GM03348 (cell line): ENCODE measurements at places on chromosomes 2 and 18.

DNA sequence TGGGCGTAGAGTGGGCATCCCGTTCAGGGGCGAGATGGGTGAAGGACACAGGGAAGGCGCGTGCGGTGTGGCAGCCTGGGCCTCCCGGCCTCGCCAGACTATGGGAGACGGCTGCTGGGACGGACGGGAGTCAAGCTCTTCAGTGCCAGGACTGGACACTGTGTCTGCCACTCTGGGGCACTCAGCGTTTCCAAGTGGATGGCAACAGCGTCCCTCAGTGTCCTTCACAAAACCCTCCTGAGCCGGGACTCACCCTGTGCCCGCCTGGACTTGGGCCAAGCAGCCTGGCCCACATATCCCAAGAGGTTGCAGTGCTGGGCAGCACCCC is 16.3 kb upstream of the BOK start:
- DNase-seq, result peak; percentile 3

- no peak for DNase-seq
These were observed 86.2 kb downstream of the UPP2 start for GRCh38 chr2:158187908-158188307.

- DNase-seq, result no peak
These were observed 18.8 kb downstream of the GPC1 start for GRCh38 chr2:240454106-240454901.

- no peak for DNase-seq
These were observed 75.9 kb upstream of the MAP4K3 start for GRCh38 chr2:39512941-39513340.

GRCh38 chr2:233351423-233351822 is 2.9 kb upstream of the DGKD start:
- no peak for DNase-seq

DNA sequence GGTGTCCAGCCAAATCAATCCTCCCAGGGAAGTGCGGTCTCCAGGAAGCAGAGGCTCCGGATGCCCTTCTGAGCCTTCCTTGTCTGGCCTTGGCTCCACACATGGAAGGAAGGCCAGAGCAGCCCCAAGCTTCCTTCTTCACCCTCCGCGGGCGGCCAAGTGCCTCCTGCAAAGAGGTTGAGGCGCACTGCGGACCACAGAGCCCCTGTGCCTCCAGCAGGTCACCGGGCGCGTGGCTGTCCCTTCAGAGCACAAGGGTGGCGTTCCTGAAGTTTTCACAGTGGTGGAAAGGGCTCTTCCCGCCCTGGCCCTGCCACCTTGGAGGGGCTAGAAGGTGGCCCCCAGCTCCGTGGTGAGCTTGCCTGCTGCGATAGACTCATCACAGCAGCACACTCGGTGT is 175.9 kb upstream of the RAB12 start:
- no peak for DNase-seq

DNA sequence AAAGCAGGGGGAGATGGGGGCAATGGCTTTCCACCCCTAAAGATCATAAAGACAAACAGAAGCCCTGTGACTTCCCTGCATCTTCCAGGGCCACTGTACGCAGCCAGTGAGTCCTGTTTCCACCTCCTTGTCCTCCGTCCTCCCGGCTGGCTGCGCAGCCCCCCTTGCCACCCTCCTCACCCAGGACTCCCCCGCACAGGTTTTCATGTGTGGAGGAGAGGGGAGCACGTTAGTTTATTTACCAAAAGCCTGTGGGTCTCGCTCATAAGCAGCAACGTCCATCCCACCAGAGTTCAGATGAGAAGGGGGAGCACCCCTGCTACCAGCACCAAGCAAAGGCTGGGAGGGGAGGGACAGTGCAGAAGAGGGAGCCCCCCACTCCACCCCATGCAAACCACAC is 11.7 kb downstream of the CYP26B1 start:
- DNase-seq, result no peak

DNA sequence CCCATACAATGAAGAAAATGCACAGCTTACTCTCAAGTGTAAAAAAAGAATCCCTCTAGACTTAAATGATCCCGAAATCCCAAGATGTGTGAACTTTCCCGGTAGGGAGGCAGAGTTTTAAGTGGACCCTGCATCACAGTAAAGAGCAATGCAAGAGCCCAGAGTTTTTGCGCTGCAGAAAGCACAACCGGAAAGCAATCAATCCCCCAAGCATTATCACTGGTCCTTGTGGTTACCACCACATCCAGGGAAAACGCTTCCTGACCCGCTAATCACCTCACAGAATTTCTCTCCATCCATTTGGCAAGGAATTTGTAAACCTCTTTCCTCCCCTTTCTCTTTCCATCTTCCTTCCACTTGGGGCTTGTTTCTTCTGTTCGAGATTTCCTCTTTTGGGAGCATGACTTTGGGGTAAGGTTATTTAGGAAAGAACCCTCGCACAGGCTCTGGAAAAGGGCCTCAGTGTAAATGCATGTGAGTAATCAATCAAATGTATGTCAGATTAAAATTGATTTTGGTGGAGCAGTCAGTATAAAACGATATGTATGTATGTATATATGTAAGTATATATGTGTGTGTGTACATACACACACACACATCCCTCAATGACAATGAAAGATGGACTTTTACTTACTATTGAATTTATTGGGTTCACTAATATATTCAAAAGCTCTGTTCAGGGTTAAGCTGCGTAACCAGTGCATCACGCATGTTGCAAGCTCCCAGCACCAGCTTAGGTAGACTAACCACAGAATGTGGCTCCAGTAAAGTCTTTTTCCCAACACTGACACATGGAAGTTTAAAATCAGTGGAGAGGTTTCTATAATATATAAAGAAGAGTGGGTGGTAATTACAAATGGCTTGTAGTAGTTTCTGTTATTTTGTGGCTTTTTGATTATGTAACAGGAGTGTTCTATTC is 1.6 kb downstream of the PLCL1 start:
- no peak for DNase-seq

- DNase-seq, result no peak
These were observed 96.9 kb upstream of the B3GNT2 start for GRCh38 chr2:62099050-62099449.

GRCh38 chr2:162297925-162298552 is 20.4 kb downstream of the IFIH1 start:
- peak; percentile 47 for DNase-seq

DNA sequence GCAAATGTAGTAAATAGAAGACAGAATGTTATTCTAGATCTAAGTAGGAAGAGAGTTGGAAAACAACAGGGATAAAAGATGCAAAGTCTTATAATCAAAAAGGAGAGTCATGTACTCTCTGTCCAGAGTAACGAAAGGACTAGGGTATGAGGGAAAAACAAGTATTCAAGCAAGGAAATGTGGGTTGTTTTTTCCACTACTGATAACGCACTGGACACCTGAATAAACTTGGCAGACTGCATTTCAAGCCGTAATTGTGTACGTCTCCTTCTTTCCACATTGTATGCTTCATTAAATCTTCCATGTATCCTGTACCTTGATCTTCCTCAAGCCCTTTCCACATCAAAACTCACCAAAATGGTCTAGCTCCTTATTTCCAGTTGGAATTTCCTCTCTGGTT is 420.6 kb downstream of the ZEB2 start:
- DNase-seq, result no peak

GRCh38 chr2:139730197-139730596 is 950.0 kb upstream of the NXPH2 start:
- no peak for DNase-seq

- peak; percentile 74 for DNase-seq
These were observed 10.8 kb downstream of the RFX8 start for GRCh38 chr2:101463911-101464641.

DNA sequence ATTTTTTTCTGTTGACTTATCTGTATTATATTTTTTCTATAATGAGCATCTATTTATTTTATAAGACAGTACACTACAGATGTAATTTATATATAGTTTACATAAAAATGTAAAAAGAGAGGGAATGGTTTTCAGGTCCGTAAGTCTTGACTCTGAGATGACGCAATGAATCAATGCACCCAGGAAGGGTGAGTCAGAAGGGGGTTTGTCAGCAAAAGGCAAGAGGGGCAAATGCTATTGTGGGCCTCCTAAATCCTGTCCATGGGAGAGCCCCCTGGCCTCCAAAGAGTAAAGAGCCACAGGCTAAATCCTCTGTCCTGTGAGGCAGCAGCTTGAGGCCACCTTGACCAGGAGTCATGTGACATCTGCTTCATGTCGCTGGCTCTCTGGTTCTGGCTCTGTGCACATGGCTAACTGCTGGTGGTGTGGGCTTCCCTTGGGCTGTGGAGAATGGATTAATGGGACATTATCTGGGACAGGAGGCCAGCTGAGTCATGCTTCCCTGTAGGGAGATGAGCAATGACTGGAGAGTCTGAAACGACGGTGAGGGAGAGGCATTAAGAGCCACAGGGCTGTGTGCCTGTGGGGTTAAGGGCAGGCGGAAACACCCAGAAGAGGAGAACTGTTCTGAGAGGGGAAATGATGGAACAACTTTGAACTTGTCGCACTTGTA is 22.8 kb upstream of the ASB18 start:
- DNase-seq, result no peak

GRCh38 chr18:58403799-58404455 is 225.0 kb downstream of the ALPK2 start:
- no peak for DNase-seq

GRCh38 chr2:207616185-207616584 is 9.0 kb downstream of the METTL21A start:
- peak; percentile 27 for DNase-seq

DNA sequence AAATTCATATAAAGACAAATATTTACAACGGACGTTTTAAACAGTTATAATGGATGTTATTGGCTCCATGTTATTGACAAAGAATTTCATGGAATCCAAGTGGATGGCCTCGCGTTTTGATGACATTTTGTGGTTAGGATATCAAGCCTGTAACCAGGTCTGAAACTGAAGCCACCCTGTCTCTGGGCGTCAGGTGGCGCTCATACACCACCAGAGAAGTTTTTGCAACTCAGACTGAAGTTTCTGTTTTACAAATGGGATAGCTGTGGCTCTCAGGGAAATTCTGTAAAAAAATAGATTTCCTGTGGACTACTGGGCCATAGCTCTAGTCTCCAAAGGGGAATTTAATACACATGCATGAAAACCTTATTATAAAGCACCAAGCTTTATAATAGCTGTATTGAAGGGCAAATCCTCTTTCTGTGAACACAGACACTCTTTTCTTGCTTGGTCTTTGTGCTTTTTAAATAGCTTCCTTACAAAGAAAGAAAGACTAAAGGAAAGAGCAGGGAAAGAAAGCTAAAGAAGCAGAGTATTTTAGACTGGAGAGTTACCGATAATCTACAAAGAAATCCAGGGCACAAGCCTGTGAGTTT is 86.7 kb downstream of the C18orf54 start:
- peak; percentile 51 for DNase-seq

- no peak for DNase-seq
These were observed 52.6 kb upstream of the TPO start for GRCh38 chr2:1360557-1361250.

- peak; percentile 88 for DNase-seq
These were observed 66.8 kb upstream of the ASAP2 start for GRCh38 chr2:9139491-9140443.

DNA sequence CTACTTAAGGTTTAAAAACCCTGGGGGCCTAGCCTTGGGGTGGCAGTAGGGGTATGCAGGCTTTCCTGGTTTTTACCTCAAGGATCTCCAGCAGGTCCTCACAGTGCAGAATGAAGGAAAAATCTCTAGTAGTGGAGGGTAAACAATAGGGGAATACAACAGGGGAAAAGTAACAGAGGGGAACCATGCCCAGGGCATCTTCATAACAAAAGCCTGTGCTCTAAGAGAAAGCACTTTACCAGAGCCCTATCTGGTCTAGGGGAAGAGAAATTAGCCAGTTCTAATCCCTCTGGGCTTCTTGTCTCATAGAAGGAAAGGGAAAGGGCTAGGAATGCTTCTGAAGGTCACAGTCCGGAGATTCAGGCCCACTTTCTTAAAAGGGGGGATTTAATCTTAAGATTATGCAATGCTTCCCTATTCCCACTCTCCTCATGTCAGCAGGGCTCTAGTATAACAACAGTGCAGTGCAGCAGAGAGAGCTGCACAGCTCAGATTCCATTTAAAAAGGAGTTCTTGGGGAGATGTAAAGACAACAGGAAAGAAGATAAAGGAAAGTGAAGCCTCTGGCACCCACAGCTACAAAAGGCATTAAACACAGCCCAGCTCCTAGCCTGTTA is 149.0 kb upstream of the CYP1B1 start:
- DNase-seq, result no peak

DNA sequence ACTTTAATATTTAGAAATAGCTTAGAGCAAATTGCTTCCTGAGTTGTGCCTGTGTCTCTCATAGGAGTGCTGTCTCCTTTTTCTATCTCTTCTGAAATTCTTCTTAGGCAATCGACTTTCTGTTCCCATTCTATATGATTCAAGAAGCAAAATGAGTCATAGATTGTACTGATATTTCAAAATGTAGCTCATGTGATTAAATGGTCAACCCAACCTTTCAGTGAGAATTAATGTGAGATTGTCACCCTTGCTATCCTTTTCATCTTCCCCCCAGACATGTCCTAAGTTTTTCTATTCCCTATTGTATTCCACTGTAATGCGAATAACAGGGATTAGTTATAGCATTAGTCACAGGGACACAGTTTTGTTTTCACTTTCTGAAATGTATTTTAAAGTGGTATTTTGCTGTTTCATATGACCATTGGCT is 413.6 kb downstream of the THSD7B start:
- DNase-seq, result peak; percentile 46

- DNase-seq, result no peak
These were observed 25.9 kb downstream of the UBR3 start for GRCh38 chr2:169853041-169853668.

- peak; percentile 30 for DNase-seq
These were observed 165.4 kb upstream of the ZFP36L2 start for GRCh38 chr2:43391878-43392215.

GRCh38 chr18:23422751-23423418 is 30.2 kb upstream of the RIOK3 start:
- peak; percentile 67 for DNase-seq

DNA sequence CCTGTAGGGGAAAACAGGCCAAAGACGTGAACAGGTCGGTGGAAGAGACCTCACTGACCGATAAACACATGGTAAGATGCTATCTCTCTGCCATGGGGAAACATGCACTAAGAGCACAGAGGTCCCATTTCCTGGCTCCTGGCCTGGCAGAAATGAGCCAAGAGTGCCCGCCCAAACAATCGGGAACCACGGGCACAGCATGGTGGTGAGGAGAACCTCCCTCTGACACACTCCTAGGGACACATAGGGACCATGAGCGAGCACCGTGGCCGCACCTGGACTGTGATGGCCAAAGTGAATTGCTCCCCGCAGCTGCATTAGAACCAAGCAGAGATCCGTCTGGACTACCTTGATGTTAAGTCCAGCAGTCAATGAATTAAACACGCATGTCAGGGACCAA is 11.1 kb downstream of the HS6ST1 start:
- no peak for DNase-seq

GRCh38 chr2:105309147-105309545 is 20.4 kb downstream of the TGFBRAP1 start:
- no peak for DNase-seq

GRCh38 chr18:62331581-62332356 is 6.7 kb downstream of the TNFRSF11A start:
- no peak for DNase-seq

- peak; percentile 42 for DNase-seq
These were observed 5.5 kb downstream of the SYT4 start for GRCh38 chr18:43271593-43272432.

DNA sequence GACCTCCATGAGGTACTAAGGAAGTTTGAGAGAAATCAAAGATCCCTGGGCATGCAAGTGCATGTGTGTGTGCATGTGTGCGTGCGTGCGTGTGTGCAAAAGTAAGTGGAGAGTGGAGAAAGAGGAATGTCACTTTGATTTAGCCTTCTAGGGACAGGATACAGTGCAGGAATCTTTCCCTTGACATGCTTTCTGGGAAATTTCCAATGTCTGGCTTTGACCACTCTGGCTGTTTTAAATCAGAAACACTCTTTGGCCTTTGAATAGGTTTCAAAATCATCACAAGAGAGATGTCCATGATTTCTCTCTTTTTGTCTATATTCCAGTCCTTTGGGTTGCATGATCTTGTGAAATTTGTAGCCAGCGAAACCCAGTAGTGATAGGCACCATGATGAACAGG is 162.0 kb downstream of the ALK start:
- no peak for DNase-seq
